Epithelial cell of esophagus (primary cell): ENCODE measurements at places on chromosomes 3 and 15.

DNA sequence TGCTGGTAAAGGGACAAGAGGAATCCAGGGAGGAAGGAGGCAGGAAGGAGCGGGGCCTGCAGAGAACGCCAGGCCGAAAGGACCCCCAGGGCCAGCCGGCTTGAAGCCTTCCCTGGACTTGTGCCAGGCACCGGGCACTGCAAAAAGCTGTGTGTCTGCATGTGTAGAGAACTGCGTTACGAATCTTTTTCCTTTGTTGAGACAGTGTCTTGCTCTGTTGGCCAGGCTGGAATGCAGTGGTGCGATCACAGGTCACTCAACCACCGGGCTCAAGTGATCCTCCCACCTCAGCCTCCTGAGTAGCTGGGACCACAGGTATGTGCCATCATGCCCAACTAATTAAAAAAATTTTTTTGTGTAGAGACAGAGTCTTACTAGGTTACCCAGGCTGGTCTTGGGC lies 17.0 kb upstream of the MUC4 start:
- DNase-seq, result no peak

- DNase-seq, result peak; percentile 50
Measured at GRCh38 chr3:57757642-57758297, 1.7 kb downstream of the SLMAP start.

DNA sequence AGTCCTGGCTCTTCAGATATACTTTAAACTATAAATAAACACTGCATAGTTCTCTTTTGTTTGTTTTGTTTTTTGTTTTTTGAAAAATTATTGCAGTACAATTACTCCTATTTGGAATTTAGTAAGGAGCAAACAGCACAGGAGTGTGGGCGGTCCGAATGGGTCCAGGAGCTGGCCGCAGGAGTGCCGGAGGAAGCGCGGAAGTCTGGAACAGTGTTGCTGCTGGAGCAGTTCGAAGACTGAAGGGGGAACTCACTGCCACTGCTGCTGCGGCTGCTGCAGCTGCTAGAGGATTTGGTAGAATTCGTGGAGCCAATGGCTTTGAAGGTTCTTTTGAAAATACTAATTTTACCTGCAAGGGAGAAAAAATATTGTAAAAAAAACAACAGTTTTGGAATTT lies 329.9 kb downstream of the ZNF385D start:
- no peak for DNase-seq

DNA sequence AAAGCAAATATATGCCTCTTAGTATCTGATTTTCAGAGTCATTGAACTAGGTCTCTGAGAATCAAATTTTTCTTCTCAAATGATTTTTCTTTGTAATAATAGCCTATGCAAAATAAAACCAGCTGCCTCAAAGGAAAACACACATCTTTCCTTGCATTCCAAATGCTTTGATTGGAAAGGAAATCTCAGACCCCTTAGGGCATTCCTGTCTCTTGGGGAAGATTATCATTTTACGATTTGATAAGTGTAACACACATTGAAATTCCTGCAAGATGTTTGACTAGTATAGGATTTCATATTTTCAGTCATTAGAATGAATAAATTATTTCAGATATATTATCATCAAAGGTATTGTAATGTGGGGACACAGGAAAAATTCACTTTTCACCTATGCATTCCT lies 244.8 kb downstream of the EPHA6 start:
- DNase-seq, result no peak

GRCh38 chr15:39357480-39358268 lies 223.2 kb upstream of the THBS1 start:
- DNase-seq, result peak; percentile 39

DNA sequence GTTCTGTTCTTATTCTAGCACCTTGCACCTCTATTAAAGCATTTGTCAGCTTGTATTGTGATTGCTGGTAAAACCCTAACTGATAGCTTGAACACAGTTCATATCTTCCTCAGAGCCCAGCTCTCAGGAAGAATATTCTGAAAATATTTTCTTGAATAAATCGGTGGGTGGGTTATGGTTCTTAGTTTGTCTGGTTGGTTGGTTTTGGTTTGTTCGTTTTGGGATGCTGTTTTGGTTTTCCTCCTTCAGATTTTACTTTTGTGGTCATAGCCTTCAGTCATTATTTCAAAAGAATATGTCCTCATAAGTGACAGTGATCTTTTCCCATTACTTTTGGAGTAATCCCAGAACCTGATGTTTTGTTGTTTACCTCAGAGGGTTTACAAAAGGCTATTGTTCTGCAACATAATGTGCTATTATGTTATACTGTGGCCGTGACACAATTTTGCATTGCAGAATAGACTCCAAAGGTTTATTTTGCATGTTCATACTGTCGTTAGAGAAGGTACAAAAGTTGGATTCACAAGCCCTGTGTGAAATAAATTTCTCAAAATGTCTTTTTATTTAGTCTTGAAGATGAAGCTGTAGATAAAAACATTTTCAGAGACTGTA lies 2.7 kb upstream of the TMEM87A start:
- DNase-seq, result no peak

GRCh38 chr3:177742273-177742672 lies 545.0 kb upstream of the TBL1XR1 start:
- no peak for DNase-seq

GRCh38 chr3:27521872-27522265 lies 37.7 kb upstream of the SLC4A7 start:
- no peak for DNase-seq

GRCh38 chr3:42668793-42669217 lies 15.3 kb downstream of the ZBTB47 start:
- peak; percentile 65 for DNase-seq

GRCh38 chr3:70383360-70383831 lies 71.0 kb upstream of the MDFIC2 start:
- peak; percentile 79 for DNase-seq

DNA sequence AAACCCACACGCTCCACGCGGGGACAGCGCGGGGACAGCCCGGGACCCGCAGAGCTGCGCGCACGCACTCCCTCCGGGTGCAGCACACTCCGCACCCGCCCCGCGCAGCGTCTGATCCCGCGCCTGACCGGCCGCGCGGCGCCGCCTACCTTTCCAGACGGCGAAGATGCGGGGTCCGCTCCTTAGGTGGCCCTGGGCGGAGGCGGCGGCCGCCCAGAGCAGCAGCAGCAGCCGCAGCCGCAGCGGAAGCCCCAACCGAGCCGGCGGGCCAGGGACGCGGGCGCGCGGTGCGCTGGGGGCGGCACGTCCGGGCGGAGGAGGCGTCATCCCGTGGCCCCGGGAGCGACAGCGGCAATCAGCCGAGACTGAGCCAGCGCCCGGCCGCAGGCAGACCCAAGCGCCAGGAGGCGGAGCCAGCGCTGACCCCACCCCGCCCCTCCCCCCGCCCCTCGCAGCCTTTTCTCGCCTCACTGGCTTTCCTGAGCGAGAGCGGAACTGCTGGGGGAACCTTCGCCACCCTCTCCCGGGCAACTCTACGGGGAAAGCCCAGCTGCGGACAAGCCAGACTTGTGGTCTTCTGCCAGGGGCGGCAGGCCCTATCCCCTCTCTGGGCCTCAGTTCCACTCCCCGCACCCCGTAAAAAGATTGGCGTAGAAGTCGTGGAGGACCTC lies at the start of gene SEMA7A:
Gene SEMA7A, minus strand, starts transcription at position 367 of the 671 bp plus-strand sequence. Its CDS starts 40 bp downstream, at position 327.
- peak; percentile 82 for DNase-seq
